ENCODE measurements at places on chromosomes 7 and 10.
A peak's percentile ranks its signal among the peaks of the same experiment; 100 is the strongest.

DNA sequence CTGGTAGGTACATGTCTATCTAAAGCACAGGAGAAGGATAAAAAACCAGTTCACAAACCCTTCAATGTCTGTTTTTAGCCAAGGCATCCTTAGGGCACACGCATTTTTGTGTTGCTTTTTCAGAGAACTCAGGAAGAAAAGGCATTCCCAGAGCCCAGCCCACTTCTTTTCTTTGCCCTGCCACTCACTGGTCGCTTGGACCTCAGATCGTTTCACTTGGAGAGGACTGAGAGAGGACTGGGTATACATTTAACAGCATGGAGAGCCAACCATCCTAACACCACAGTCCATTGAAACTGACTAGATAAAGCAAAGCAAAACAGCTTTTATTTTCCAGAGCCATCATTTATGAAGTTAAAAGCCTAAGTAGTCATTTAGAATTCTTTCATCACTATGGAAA is 194.2 kb downstream of the CAMK1D start:
- no peak for DNase-seq

- no peak for DNase-seq
Measured at GRCh38 chr7:1749864-1750466, 79.9 kb downstream of the ELFN1 start.

DNA sequence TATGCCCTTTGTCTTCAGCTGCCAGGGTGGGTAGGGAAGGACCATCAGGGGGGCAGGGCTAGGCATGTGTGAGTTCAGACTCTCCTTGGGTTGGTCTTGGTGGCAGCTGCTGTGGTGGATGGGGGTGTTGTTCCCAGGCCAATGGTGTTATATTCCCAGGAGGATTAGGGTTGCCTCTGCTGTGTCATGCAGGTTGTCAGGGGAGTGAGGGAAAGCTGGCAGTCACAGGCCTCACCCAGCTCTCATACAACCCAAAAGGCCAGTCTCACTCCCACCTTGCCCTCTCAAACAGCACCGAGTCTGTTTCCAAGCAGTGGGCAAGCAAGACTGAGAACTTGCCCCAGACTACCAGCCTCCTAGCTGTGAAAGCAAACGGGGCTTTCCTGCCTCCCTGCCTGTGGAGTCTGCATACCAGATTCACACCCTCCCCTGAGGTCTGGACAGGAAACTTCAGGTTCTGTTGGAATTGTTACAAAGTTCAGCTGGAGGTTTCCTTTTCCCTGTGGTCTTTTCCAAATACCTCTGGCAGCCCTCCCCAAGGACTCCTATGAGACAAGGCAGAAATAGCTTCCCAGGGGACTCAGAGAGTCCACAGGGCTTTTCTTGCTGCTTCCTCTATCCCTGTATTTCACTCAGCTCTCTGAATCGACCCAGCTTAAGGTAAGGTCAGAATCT is 1.4 kb downstream of the HYAL4 start:
- DNase-seq: no peak

GRCh38 chr7:18570890-18571478 is 75.4 kb downstream of the HDAC9 start:
- peak; percentile 42 for DNase-seq

- DNase-seq: no peak
Measured at GRCh38 chr10:88598055-88598454, 11.5 kb downstream of the LIPJ start.

DNA sequence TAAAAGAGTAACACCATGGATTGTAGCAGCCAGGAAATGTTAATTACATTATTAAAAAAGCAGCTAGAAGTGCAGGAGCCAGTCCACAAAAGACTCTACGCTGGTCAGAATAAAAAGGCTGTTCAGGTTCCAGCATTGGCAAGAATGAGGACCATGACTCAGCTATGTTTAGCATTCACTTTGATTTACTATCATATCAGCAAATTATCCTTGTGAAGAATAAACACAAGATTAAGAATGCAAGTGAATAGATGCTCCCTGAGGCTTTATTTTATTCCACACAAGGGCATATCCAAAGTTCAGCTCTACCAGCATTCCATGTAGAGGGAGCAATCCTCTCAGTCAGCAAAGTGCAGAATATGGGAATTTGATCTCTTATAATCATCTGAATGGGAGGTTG is 13.6 kb downstream of the DGKB start:
- DNase-seq: no peak

DNA sequence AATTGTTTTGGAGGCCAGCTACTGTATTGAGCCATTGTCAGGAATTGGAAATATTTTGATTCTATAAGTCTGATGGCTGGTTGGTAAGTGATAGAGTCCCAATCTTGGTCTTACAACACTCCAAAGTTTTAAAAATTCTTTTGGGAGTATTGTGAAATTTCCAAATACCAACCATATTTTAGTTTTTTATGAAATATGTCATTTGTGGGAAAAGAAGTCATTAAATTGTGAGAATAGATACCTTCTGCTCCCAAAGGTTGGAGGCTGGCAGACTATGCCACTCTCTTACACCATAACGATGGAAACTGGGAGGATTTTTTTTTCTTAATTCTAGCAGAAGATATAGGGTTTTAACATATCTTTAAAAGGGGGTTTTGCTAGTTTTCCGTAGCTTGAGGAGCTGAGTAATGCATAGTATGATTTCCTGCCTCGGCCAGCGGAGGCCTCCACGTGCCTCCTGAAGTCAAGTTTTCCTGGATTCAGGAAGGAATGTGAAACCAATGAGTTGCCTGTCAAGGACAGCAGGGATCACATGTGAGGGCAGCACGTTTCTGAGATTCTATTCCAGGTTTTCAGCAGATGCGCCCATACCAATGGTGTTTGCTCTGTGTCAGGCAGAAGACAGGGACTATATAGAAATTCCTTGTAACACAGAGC is 92.2 kb upstream of the LAMB4 start:
- DNase-seq: no peak

DNA sequence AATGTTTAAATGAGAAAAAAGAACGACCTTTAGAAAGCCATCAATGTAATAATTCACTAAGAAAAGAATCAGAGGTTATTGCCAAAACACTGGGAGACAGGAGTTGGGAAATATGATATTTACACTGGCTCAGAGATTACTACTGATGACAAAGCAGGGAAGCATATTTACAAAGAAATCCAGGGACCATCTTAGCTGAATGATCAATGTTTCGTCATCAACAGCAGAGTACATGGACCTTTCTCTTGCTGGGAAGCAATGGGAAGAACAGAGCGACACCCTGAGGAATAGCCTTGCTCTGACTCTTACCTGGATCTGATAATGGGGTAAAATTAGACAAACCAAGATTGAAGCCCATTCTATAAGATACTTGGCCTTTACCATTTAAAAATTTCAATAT is 1293.5 kb downstream of the XPNPEP1 start:
- no peak for DNase-seq

GRCh38 chr7:90256778-90257177 is 11.8 kb downstream of the CFAP69 start:
- DNase-seq: no peak

- no peak for DNase-seq
Measured at GRCh38 chr7:22043367-22043766, 97.7 kb upstream of the CDCA7L start.

Measured in RPMI8226 (cell line).